Activated CD4-positive, CD25-positive, alpha-beta regulatory T cell treated with anti-CD3 and anti-CD28 coated beads, Interleukin-2, amount 50 U/mL, for 24 hours (primary cell): ENCODE measurements at places on chromosomes 7 and 10.

- ATAC-seq, result no peak
Observed at GRCh38 chr7:29120955-29121354, 25.4 kb downstream of the CPVL start.

DNA sequence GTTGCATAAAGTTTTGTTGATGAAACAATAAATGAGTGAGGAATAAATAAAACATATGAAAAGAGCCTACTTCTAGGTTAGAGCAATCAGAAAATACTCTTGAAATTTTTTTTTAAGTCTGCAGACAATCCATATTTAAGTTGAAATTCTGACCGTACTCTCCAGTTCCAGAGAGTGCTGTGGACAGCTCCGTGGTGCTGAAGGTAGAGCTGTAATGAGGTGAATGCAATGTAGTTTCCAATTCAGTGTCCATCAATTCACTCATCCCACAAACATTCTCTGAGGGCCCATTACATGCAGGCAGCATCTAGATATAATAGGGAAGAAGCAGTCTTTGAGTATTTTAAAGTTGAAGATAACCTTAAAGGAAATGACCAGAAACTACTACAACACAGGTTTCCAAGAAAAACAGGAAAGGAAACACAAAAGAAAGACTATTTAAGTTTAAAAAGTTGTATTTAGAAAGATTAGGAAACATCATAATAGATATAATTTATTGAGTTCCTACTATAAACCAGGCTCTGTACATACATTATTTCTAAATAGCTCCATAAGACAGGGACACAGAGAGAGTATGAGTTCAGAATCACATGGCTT lies 44.0 kb upstream of the CRTAC1 start:
- no peak for ATAC-seq

DNA sequence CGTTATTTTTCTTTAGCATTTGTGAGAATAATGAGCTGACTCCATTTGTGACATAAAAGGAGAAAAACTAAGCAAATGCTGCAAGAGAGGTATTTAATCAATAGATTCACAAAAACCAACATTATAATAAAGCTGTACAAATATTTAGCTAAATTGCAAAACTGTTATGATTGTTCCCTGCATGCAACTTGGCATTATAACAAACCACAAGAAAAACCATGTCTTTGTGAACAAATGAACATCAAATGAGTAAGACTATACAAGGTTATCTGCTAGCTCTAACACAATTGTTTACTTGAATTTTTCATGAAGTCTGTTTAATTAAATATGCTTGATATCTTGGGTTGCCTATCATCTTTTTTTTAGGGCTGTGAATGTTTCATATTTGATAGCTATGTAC lies 50.8 kb upstream of the PPP1R9A start:
- ATAC-seq, result no peak

DNA sequence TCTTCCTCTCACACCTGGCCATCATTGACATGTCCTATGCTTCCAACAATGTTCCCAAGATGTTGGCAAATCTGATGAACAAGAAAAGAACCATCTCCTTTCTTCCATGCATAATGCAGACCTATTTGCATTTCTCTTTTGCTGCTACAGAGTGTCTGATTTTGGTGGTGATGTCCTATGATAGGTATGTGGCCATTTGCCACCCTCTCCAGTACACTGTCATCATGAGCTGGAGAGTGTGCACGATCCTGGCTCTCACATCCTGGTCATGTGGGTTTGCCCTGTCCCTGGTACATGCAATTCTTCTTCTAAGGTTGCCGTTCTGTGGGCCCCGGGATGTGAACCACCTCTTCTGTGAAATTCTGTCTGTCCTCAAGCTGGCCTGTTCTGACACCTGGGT lies 19.2 kb downstream of the OR2A14 start:
- ATAC-seq, result no peak

GRCh38 chr7:136056651-136057231 lies 79.6 kb upstream of the MTPN start:
- no peak for ATAC-seq

DNA sequence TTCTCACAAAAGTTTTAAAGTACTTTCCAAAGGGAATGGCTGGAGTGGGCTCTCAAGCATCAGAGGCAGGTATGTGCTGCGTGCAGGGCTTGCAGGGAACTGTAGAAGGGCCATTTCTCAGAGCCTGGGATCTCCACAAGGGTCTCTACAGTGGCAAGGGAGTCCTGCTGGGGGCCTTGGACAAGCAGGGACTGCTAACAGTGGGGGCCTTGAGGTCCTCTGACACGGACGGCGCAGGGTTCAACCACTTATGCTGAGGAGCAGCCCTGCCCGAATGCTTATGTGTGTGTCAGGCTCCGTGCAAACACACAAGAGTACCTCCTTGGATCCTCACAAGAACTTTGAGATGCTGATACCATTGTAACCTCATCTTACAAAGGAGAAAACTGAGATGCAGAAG lies 342.1 kb upstream of the COBL start:
- no peak for ATAC-seq

- ATAC-seq, result no peak
Observed at GRCh38 chr7:122949186-122949585, 46.3 kb downstream of the TAS2R16 start.

DNA sequence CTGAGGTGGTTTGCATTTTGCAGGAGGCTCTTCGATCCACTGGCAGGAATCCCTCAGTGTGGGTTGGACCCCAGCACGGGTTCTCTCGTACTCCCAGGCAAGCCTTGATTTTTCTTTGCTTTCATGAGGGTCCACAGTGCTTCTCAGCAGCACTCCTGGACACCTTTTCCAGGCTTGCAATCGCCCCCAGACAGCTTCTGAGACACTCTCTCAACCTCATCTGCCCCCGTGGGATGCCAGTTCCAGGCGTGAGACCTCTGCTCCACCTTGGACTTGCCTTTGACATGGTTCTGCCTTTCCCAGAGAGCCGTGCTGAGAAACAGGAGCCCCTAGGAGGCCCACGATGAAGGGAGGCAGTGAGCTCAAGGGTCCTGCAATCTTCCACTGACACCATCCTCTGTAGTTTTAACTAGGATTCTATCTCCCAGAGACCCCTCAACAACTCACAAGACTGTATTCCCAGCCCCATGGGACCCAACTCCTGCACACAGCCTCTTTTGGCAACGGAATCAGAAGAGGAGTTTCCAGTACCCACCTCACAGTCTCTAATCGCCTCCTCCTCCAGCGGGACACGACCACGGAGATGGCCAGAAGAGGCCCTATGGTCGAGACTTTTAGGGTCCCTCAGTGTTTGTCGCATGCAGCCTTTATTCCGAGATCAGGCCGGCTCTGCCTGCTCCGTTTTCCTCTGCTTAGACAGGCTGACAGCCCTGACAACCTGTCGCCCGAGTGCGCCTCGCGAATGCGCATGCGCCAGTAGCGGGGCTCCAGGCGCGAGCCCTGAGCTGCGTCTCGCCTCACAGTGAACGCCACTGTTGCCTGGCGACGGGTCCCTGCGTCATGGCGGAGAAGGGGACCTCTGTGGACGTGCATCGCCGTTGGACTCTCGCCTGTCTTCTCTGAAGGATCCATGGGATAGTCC lies 26.0 kb upstream of the ZNF273 start:
- ATAC-seq, result peak; percentile 86

DNA sequence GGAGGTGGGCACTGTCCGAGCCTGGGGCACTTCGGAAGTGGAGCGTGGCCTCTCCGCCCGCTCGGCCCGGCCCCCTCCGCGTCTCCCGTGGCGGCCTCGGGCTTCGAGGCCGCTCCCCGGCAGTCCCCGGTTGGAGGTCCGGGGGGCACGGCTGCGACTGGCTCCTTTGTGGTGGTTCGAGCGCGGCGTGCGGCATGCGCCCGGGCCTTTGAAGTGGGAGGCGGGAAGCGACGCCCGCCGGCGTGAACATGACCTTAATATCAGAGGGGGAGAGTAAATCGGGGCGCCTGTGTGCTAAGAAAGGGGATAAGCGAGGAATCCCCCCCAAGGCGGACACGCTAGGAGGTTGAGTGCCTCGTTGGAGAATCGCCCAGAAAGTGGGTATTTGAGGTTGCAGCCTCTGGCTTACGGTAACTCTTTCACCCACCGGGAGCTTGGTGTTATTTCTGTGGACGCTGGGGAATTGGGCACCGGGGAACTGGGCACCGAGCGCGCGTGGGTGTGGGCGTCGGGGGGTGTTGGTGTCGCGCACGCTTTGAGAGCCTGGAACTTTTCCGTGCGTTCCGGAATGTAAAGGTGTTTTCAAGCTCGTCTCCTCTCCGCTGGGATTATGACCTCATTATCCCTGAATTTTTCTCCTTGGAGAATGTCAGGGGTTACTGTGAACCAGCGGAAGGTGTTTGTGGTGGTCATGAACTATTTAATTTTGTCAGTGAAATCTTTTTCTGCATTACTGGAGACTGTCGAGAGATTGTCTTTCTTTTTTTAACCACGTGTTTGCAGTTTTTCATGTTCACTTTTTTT lies 660 bp downstream of the SUV39H2 start:
- ATAC-seq, result peak; percentile 4

- ATAC-seq, result no peak
Observed at GRCh38 chr7:155322530-155322929, 24.9 kb downstream of the INSIG1 start.

DNA sequence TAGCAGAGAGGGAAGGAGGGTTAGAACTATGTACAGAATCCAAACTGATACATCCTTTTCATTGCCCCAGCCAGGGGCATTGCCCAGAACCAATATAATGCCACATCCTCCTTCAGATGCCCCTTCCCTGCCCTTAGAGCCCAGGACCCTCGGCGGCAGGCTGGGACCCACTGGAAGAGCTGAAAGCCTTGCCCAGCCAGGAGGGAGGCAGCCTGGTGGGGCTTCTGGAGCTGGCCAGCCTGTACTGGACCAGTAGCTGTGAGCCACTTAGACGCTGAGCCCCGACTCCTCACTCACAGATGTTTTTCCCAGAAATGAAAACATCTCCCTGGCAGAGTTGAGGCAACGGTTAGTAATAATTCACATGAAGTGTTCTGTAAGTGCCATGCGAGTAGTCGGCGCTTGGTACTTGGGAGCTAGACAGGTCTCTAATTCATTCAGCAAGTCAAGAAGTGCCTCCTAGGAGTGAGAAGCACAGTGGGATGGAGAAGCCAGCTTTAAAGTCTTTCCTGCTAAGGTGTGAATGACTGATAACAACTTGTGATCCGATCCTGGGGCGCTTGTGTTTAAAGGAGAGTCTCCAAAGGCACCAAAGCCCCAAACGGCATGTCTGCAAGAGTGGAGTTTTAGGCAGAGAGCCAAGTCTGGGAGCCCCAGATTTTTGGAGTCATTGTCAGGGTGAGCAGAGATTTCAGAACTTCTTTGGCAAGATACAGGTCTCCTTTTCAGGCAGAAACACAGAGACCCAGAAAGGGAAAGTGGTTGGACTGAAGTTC lies 9.8 kb downstream of the VSIR start:
- ATAC-seq, result no peak

- ATAC-seq, result peak; percentile 0
Observed at GRCh38 chr10:8054244-8054493, 319 bp upstream of the GATA3 start.
